NB4 (cell line): ENCODE measurements at places on chromosomes 11 and 22.

GRCh38 chr22:41660416-41660815, 28.3 kb downstream of the SNU13 start:
- no peak for DNase-seq

DNA sequence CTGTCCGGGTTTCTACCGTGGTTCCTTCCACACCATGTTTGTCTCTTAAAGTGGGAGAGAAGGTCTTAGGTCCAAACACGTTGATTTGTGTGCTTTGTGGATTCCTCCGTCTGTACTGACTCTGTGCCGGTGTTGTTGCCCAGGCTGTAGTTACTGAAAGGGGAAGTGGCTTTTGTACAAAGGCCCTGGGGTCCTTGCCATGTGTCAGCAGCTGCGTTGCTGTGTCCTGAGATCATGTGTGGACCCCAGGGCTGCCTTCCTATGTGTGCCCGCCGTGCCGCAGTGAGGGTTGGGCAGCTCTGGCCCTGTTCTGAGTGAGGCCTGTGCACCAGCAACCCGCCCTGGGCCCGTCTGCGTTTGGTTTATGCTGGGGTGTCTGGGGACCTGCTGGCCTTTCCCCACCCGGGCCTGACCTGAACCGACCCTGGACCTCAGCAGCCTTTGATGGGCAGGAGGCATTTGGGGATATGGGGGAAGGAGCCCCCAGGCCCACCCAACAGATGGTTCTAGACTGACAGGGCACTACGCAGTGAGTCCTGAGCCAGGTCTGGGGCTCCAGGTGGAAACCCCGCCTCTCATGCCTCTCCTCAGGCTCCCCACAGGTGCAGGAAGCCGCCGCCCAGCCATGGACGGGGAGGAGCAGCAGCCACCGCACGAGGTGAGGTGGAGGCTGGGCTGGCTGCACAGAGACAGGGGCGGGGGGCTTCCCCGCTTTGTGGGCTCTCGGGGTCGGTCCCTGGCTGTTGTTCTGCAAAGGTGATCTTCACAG, 6.9 kb downstream of the TRABD start:
- DNase-seq, result peak; percentile 77

- peak; percentile 88 for DNase-seq
These were observed 25.6 kb downstream of the ARRB1 start for GRCh38 chr11:75325713-75326438.

GRCh38 chr11:44905131-44905866, 45.4 kb downstream of the TP53I11 start:
- no peak for DNase-seq

- no peak for DNase-seq
These were observed 1.7 kb upstream of the OSM start for GRCh38 chr22:30268331-30268730.

DNA sequence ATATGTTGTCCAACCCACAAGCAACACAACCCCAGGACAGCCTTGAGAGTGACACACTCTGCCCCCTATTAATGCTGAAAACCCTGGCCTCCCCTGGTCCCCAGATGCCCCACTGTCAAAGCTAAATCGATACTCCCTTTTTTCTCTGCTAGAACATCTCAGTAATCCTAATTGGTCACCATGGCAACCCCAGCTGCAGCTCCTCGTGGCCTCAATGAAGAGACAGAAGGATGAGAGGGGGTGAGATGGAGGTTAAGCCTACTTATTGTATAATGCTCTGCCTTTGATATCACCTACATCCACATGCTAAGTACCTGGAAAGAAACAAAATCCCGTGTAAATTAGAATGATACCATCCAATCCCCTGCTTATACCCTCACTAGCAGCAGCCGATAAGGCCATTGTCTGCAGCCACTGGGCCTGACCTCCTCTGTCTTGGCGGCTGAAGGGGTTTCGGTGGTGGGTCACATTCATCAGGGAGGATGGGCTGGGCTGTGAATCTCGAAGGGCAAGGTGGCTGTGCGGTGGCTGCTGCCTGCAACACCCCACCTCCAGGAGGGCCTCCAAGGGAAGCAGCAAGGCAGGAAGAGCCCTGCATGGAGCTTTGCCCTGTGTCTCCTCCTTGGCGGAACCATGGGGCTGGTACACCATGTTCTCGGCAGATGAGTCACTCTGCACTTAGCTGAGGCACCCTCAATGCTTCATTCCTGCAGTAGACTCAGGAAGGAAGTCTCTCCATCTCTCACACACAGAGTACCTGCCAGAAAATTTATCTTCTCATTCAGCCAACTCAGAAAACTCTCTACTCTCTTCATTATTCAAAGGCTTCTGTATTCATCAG, 399.5 kb downstream of the BUD13 start:
- DNase-seq, result no peak

- no peak for DNase-seq
These were observed 992.5 kb downstream of the OPCML start for GRCh38 chr11:132539590-132540368.
